ENCODE measurements at places on chromosomes 1 and 21.
A peak's percentile ranks its signal among the peaks of the same experiment; 100 is the strongest.

DNA sequence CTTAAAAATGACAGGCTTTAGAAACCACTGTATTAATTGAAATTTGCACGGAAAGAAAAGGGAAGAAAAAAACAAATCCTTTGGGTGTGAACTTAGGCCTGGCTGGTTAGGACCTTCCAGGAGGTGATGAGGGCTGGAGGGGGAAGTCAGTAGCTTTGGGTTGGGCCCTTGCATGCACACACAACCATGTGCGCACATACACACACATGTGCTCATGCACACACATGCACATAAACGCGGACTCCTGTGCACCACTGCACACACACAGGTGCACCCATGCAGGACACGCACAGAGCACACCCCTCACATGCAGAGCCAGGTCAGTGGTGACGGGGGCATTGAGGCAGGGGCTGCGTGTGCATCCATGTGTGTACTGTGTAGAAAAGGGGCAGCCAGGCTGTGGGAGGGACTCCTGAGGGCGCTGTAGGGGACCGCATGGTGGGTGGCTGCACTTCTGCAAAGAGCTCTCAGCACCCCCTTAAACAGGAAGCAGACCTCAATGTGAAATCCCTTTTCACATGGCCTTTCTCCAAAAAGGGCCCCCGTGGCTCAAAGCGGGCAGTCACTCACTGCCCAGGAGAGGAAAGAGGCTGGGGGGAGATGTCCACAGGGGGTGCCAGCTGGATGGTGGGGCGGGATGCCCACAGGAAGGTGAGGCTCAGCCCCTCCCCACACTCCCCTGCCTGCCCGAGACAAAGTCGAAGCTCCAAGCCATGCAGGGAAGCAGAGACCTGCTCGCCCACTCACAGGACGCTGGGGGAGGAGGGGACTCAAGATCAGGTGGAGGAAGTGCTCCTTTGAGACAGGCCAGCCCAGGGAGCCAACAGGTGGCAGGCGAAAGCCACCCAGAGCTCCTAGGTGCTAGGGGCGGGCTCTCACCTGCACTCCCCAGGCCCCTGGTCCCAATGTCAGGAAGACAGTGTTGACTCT is 95.2 kb downstream of the ITPKB start:
- DNase-seq: no peak

DNA sequence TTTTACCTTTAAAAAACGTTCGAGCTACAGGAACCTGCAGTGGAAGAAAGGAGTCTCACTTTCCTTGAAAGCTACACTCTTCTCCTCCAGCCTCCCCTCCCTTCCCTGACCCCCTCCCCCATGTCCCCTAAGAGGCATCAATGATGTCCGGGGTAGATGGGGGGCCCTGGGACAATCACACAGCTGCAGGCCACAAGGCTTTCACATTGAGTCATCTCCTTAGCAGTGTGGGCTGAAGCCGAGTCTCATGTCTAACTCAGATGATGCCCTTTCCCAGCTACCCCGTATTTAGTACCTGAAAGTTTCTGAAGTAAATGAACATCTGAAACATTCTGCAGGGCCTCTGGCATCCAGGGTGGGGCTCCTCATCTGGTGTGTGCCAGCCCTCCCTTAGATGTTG is 6.3 kb upstream of the GPR25 start:
- no peak for DNase-seq

DNA sequence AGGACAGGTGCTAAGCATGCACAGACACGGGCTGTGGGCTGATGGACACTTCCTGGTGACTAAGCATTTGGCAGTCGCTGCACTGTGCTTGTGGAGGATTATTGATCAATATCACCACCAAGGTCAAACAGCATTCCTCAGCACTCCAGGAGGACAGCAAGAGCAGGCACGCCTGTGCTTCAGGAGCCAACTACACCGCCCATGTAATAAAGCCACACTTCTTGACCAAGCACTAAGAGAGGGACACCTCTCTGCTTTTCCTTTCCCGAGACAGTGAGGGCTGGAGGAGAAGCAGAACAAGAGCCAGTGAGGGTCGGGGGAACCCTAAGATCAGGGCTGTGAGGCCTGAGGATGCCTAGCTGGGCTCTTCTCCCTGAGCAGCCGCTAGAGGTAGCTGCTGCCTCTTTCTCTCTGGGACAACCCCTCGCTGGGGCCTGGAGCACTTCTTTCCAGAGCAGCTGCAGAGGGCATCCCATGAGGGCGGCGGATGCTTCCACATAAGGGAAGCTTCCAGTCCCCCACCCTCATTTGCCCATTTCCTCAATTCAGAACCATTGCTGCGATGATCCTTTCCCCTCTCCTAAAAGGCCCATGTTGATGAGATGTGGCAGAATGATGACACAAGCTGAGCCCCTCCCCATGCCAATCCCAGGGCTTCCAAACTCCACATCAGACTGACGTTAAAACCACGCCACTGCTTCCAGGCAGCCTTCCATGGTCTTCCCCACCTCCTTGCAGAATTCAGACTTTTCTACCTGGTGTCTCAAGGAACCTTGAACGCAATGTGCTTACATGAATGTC is 19.1 kb downstream of the RAB7B start:
- peak; percentile 69 for DNase-seq

DNA sequence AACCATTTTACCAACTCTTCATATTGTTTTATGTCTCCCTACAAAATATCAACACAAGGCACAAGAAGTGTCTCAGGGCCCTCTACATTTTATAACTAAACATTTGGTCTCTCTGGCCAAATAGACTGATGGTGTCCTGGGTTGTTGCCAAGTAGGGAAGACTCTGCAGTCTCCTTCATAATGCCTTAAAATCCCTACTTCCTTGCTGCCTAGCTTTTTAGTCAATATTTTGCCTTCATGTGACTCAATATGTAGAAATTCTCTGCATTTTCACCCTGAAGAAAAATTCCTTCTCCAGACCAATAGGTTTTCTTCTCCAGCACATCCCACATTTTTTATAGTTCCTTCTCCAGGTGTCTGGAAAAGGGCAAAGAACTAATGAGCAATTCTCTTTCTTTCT is 72.6 kb upstream of the IPO9 start:
- no peak for DNase-seq

DNA sequence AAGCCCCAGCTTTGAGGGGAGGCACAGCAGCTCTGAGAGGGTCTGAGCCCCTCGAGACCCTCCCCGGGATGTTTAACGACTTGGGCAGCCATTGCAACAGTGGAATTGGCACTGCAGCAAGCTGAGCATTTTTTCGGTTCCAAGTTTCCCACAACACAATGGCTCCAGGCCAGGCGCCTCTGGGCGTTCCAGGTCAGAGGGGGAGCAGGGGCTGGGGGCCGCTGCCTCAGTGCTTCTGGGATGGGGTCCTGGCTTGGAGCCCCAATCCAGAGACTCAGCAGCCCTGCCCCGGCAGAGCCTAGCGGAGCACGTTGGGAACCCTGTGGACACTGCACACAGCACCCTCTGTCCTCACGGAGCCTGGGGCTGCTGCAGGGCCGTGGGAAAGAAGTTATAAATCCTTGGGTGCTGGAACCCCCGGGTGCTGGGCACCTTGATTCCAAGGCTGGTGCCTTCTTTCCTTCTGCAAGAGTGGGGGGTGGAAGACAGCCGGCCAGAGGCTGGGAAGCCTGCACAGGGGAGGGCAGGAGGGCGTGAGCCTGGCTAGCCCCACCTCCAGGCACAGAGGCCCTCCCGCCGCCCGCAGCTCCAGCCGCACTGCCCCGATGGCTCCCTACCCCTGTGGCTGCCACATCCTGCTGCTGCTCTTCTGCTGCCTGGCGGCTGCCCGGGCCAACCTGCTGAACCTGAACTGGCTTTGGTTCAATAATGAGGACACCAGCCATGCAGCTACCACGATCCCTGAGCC is 50.1 kb downstream of the COL18A1 start:
- peak; percentile 85 for DNase-seq

- no peak for DNase-seq
Measured at GRCh38 chr1:92822879-92823278, 9.0 kb upstream of the RPL5 start.

- DNase-seq: peak; percentile 56
Measured at GRCh38 chr1:14215151-14215550, 383.3 kb upstream of the KAZN start.

GRCh38 chr1:9350013-9350908 is 57.6 kb downstream of the SPSB1 start:
- no peak for DNase-seq

- peak; percentile 74 for DNase-seq
Measured at GRCh38 chr1:32240140-32240951, 6.7 kb upstream of the FAM167B start.

DNA sequence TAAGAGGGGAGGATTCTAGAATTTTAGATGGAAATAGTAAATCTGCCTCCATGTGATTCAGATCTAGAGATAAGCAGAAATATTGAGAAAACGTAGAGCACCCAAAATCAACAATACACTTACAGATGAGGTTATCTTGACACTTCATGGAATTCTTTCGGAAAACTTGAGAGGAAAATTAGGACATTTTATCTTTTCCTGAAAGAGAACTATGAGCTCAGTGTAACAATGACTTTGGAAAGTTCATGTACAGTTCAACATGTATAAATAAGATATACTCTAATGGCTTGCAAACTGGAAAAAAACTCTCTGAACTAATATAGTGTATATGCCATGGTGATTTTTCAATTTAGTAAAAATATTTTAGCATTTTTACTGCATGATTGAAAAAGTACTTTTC is 338.1 kb upstream of the NEGR1 start:
- DNase-seq: no peak

DNA sequence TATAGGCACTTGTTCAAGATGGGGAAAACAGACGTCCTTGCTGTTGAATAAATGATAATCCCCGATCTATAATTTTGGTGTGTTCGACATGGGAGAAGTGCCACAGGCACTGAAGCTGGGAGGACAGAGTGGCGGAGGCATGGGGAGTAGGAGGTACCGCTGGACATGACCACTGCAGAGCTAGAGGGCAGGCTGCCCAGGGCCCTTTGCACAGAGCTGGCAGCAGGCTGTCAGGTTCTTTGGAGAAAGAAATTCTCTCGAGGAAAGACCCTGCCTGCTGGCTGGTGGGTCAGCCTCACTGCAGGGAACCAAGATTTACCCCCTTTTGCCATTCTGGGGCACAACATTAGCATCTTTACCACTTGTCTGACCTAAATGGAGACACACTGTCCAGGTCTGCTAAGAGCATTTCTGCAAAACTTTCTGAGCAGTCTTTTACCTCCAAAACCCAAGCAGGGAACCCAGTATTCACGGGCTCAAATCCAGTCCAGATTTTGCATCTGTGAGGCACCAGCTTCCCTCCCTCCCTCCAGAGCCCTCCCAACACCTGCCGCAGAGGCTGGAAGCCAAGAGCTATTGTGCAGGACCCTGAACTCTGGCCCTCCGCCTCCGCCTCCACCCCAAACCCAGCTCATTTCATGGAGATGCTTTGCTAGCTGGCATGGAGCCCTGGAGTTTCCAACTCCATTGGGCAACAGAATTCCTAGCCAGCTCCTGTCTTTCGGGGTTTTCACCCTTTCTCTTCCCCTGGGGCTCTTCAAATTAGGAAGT is 142.3 kb downstream of the PLXNA2 start:
- no peak for DNase-seq

DNA sequence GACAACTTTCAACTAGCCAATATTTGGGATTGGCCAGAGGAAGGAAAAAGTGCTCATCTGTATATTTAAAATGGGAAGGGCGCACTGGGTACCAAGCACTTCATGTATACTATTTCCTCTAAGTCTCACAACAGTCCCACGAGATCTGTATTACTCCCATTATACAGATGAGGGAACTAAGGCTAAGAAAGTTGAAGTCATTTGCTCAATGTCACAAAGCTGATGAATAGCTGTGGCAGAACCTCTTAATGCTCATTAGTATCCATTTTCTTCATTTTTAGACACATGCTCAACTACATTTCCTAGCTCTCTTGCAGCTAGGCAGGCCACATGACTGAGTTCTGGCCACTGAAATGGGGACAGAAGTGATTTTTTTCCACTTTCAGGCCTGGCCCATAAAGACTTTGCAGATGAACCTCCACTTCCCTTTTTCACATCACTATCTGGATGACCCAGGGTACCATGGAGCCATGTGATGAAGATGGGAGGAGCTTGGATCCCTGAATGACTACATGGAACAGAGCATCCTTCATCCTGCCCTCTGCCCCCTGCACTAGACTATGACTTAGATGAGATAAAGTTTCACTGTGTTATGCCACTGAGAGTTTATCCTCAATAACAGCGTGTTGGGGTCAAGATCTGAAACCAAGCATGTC is 31.8 kb downstream of the ATF3 start:
- no peak for DNase-seq

DNA sequence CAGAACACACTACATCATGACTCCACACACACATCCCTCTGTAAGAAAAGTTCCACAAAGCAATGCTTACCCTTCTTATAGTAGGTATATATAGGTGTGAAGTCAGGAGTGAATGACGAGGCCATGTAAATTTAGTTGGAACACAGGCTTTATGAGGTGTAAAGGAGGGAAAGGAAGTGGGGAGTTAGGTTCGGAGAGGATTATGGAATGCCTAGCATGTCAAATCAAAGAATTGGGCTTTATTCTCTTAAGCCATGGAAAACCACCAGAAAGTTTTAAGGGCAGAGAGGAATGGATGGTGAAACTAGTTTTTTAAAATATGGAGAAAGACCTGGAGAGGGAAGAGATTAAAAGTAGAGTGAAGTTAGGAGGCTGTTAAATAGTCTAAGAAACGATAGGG is 26.3 kb downstream of the TFAP2E start:
- no peak for DNase-seq

DNA sequence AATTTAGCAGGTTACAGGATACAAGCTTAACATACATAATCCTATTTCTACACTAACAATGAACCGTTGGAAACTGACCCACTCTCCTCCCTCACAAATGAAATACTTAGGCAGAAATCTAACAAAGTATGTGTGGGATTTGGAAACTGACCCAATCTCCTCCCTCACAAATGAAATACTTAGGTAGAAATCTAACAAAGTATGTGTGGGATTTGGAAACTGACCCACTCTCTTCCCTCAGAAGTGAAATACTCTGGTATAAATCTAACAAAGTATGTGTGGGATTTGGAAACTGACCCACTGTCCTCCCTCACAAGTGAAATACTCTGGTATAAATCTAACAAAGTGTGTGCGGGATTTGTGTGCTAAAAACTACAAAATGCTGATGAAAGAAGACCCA is 60.3 kb downstream of the TRAF5 start:
- no peak for DNase-seq

DNA sequence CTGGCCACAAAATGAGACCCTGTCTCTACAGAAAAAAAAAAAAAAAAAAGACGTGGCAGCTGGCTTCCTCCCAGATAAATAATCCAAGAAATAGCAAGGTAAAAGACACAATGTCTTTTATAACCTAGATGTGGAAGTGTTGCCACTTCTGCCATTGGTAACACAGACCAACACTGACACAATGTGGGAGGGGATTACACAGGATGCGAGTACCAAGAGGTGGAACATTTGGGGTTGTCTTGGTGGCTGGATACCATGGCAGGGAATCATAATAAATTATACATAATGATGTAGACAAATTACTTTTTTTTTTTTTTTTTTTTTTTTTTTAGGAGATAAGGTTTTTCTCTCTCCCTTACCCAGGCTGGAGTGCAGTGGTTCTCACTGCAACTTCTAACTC is 6.0 kb upstream of the NEXN start:
- no peak for DNase-seq

GRCh38 chr1:115295904-115296696 is 41.9 kb downstream of the NGF start:
- DNase-seq: no peak

GRCh38 chr21:14603202-14603601 is 57.1 kb upstream of the SAMSN1 start:
- DNase-seq: peak; percentile 16

Measured in urothelium cell line (cell line).